Vagina (tissue), 2 donors: ENCODE measurements at places on chromosomes 6 and 20.

- no peak for DNase-seq
Observed at GRCh38 chr20:33313686-33314314, 30.8 kb downstream of the BPIFB1 start.

- no peak for DNase-seq
Observed at GRCh38 chr6:152160346-152160745, 352.9 kb downstream of the ESR1 start.

GRCh38 chr6:24536466-24536865 is 41.7 kb downstream of the ALDH5A1 start:
- DNase-seq = no peak

DNA sequence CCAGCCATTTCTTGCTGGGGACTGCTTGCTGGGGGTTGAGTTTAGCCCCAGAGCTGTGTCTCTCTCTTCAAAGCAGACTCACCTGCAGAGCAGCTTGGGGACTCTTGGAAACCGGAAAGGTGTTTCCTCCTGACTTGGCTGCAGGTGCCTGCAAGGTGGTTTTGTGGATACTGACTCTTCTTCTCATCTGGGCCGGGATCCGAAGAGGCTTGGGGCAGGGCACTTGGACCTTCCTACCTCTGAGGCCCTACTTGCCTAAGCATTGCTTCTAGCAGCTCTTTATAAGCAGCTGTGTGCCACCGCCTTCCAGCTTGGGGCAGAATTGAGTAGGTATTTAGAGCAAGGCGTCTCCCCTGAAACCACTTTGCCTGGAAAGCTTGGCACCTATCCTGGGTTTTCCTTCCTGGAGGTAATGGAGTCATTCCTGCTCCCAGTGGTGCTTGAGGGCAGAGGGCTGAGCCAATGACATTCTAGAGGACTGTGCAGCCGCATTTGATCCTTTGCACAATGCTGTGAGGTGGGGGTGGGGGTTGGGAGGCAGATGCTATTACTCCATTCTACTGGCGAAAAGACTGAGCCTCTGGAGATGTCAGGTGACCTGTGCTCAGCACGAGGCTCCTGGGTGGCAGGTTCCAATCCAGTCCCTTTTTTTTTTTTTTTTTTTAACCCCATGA is 3.4 kb upstream of the CTSZ start:
- peak; percentile 46 for DNase-seq

- DNase-seq = no peak
Observed at GRCh38 chr6:151008425-151008824, 142.9 kb downstream of the MTHFD1L start.

GRCh38 chr6:168517742-168518347 is 76.9 kb downstream of the SMOC2 start:
- no peak for DNase-seq

- DNase-seq = no peak
Observed at GRCh38 chr6:151109361-151109760, 130.4 kb upstream of the AKAP12 start.

DNA sequence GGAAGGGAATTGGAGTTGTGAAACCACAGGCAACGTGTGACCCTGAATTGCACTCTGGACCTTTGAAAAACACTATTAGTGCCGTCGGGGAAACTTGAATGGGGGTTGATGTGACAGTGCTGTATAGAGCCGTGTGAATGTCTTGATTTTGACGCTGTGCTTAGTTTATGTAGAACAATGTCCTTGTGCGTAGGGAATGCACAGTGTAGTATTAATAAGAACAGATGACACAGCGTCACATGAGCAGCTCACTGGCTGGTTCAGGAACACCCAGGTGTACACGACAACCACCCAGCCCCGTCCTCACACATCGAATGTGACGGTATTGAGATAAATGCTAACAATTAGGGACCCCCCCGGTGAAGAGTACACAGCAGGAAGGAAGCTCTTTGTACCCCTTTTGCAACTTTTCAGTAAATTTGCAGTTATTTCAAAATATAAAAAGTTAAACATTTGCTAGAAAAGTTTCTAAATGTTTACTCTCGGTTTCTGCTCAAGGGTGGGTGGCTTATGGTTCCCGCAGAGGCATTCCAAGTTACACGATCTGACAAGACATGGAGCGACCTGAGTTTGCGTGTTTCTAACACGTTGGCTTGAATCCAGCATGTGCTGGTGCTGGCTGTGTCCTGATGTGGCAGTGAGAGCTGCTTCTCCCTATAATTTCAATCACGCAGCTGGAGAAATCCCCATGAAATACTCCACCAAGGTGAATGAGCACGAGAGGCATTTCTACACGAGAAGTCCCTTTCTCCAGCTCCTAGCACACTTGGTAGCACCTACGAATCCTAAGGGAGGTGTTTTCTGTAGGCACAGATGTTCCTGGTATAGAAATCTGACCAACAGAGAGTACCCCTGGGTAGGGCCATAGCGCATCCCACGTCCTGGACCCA is 208.0 kb upstream of the EXOC2 start:
- no peak for DNase-seq

DNA sequence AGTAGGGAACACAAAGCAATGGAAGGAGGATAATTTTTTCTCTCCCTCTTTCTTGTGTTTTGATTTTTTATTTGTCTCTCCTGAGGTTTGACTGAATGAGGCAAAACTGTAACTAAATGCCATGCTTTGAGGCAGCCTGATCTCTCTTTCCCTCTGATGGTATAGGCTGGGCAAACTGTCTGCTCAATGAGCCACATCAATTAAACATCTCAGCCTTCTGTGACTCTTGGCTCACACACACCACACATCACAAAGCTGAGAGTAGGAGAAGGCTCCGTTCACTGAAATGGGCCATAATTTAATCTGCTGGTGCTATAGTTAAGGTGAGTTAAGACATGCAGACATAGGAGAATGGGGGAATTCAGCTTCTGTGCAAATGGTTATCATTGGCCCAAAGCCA is 28.1 kb upstream of the SCGN start:
- DNase-seq = no peak

- no peak for DNase-seq
Observed at GRCh38 chr20:11497545-11497944, 420.1 kb upstream of the BTBD3 start.

DNA sequence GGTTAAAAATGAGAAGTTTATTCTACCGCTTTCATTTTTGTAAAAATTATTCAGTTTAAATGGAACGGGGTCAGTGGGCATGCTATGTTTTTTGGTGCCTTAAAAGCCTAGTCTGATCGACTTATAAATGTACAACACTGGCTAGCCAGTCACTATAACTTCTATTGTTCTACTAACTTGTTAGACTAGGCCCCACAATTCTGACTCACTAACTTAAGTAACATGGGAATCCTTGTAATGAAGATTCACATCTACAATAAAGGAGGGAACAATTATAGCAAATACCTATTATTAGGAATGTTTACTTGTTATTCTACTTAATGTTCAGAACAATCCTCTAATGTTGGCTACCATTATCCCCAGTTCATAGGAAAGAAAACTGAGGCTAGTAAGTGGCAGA is 28.5 kb downstream of the REPS1 start:
- DNase-seq = no peak

DNA sequence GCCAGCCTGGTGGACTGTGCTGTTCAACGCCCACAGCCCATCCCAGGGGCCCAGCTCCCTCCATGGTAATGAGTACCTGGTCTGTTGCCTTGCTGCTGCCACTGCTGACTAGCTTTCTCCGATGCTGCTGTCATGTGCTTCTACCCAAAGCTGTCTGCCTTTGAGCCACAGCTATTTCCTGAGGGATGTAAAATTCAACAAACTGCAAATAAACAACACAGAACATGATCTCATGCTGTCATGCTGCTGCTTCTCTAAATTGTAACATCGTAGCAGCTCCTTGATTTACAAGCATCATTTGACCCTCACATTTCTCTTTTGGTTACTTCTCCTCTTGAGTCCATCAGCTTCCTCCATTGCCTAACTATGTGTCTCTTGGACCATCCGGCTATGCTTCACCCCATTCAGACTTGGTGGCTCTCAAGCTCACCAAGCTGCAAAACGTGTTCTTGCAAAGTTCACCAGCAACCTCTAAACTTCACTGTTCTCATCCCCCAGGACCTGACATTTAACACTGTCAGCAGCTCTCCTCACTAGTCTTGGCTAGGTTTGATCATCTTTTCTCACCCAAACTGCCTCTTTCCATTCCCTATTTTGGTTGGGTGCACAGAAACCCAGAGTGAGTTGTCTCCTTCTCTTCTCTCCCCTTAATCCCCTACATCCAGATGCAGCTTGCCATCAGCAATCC is 54.6 kb downstream of the FYN start:
- no peak for DNase-seq

DNA sequence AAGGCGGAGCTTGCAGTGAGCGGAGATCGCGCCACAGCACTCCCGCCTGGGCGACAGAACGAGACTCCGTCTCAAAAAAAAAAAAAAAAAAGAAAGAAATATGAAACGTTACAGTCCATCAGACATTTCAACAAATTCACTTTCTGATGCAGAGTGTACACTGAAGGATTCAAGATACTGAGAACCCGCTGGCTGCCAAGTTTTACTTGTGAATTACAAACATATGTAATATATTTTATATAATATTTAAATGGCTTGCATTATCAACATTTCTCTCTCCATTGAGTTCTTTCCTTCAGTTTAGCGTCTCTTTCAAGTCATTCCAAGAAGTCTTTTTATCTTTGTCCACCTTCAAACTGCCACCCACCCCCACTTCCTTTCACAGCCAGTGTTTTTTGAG is 240.9 kb upstream of the RNF217 start:
- no peak for DNase-seq

- no peak for DNase-seq
Observed at GRCh38 chr6:30591008-30591407, 19.8 kb downstream of the ABCF1 start.

DNA sequence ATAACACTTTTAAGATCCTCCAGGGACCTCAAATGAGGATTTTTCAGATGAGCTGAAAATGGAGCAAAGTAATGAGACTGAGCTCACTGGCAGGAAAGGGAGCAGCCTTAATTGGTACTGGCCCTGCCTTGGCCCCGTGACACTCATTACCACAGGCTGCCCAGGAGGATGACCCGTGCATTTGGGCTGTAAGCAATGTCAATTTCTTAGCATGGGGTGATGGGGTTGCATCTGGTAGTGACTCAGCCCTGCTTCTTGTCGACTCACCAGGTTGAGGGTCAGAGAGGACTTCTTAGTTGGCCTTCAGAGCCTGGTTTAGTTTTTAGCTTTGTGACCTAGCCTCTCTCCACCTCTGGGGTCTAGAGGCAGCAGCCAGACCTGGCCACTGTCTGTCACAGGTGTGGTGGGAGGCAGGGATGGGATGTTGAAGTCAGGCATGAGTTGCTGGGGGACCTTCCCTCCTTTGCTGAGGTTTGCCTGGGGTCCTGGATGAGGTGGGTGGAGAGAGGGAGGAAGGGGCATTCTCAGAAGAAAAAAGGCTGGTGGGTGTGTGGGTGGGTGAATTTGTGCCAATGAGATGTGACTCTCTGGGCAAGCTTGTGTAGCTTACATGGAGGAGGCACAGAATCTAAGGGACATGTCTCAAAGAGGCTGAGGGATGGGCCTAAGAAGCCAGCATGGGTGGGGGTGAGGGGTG is 25.9 kb upstream of the EPB41L1 start:
- DNase-seq = no peak

DNA sequence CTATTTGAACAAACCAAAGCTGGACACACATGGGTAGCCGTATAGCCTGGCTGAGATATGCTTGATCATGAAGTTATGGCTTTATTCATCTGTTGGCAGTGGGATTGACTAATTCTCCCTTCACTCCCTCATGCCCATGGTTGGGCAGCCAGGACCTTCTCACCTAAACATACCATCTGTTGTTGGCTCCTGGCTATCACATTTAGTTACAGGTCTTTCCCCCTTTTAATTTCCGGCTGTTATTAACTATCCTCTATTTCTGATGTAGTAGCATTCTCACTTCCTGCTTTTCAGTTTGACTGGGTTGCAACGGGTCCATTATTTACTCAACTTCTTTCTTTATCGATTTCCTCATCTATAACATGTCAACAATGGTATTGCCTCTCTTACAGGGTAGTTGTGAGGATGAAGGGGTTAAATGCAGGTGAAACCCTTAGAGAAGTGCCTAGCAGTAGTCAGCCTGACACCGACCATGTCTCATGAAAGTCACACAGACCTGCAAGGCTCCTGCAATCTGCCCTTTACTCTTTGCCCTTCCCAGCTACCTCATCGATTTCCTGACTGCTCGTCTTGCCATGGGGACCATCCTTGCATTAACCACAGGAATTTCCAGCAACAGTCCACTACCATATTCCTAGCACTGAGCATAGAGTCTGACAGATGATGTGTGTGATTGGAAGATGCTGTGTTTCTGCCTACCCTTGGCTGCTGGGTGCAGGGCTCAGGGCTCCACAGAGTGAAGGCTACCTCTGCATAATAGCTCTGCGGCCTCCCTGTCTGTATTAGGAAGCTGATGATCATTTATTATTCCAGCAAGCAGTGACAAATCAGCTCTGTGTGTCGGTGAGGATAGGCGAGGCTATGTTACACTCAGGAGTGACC is 42.2 kb downstream of the PPP1R14C start:
- no peak for DNase-seq

DNA sequence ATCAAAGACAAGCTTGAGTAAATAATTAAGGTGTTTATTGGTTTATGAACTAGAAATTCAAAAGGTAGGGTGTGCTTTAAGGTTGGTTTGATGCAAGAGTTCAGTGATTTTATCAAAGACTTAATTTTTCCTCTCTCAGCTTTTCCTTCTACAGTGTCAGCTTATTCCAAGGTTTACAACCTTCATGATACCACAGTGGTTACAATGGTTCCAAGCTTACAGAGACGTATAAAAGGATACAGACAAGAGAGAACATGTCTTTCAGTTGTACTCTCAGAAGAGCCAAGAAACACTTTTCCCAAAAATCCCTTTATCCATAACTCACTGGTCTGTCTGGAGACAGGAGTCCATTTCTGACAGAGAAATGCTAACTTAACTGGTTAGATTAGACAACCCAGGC is 93.5 kb upstream of the LOC128125822 start:
- no peak for DNase-seq

DNA sequence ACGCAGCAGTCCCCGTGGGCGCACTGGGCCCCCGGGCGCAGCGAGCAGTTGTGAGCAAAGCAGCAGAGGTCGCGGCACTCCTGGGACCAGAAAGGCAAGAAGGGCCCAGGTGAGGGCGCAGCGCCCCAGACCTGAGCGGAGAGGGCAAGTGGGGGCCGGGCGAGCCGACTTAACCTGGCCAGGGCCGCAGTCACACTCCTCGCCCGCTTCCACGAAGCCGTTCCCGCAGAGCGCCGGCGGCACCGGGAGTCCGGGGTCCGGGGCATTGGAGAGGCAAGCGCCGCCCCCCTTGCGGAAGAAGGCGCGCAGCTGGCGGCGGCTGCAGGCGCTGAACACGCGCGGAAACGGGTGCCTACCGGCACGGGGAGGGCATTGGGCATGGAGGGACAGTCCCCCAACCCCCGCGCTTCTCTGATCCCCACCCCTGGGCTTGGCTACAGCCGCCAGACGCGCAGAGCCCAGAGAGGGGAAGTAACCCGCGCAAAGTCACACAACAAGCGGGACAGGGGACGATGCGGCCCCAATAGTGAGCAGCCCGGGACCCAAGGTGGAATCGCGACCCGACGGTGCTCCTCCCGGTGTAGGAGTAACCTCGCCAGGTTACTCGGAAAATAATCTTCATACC is 9.2 kb downstream of the ADAM33 start:
- no peak for DNase-seq

- no peak for DNase-seq
Observed at GRCh38 chr6:129785047-129785755, 75.2 kb upstream of the ARHGAP18 start.

GRCh38 chr20:43603124-43603523 is 12.4 kb downstream of the IFT52 start:
- no peak for DNase-seq

GRCh38 chr6:13881621-13882165 is 43.1 kb upstream of the RNF182 start:
- no peak for DNase-seq

- no peak for DNase-seq
Observed at GRCh38 chr6:143555071-143555492, 43.6 kb upstream of the FUCA2 start.
